Panc1 (cell line): ENCODE measurements at places on chromosomes 16 and 17.

GRCh38 chr17:50631908-50632571 lies 2.6 kb upstream of the ABCC3 start:
- no peak for DNase-seq

- no peak for DNase-seq
Observed at GRCh38 chr17:48506246-48506645, 24.6 kb downstream of the HOXB1 start.

- no peak for DNase-seq
Observed at GRCh38 chr17:54426296-54426886, 474.3 kb upstream of the TOM1L1 start.

DNA sequence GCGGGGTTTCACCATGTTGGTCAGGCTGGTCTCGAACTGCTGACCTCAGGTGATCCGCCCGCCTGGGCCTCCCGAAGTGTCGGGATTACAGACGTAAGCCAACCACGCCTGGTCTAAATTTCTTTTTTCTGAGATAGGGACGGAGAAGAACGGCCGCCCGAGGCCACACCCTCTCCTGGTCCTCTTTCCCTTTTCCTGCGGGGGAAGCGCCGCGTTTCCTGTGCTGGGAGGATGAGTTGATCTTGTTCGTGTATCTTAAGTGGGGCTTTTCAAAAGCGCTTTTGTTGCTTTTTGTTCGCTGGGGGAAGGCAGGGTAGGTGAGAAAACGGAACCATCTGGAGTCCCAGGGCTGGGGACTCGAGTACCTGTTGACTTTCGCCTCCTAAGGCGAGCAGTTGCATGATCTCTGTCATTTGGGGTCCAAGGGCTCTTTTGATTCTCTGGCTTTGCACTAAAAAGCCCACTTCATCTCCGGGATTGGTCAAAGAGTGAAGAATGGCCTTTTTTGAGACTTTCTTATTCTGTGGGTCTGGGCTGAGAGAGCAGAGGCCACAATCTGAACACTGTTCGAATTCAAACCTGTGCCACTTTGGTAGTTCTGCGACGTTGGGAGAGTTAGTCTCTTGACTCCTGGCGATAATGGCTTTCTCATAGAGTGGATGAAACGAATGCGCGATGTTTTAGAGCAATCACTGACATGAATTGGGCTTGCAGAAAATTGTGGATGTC lies 1.3 kb downstream of the FUS start:
- DNase-seq, result no peak

DNA sequence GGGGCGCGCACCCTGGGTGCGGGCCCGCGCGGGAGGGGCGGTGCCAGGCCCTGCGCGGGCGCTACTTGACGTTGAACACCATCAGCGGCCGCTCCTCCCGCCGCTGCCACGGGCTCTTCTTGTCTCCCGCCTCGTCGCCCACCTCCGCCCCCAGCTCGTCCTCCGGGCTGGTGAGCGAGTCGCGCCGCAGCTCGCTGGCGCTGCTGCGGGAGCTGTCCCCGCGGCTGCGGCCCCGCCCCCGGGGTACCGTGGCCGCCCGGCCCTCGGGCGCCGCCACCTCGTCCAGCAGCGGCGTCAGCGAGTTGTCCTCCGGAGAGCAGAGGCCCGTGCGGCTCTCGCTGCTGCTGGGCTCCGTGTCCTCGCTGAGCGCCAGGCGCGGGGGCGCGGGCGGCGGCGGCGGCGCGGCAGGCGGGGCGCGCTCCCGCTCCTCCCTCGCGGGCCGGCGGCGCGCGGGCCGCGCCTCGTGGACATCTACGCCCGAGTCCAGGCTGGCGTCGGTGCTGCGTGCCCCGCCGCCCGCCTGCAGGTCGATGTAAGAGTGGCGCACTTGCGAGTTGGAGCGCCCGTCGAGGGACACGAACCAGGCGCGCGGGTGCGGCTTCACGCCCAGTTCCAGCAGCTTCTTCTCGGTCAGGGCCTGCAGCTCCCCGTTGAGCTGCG lies 8.7 kb downstream of the GRN start:
- DNase-seq, result no peak

- DNase-seq, result no peak
Observed at GRCh38 chr16:87897521-87898505, 28.5 kb upstream of the SLC7A5 start.

- DNase-seq, result no peak
Observed at GRCh38 chr17:5023588-5024147, 11.6 kb downstream of the SLC52A1 start.

- DNase-seq, result no peak
Observed at GRCh38 chr17:41870097-41870496, 4.9 kb upstream of the KLHL11 start.

DNA sequence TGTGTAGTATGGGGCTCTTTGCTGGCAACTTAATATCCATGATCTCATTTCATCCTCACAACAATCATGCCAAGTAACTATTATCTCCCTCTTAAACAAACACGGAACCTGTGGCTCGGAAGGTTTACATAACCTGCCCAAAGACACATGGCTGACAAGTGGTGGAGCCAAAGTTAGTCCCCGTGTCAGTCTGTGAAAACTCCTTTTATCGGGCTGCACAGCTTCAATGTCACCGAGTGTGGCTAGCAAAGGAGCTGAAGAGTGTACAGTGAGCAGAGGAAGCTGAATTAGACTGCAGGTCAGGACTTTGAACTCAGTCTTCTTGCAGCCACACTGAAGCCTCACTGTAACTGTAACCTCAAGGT lies 80.3 kb downstream of the PARN start:
- DNase-seq, result no peak

GRCh38 chr16:53605831-53606400 lies 97.7 kb downstream of the RPGRIP1L start:
- no peak for DNase-seq

DNA sequence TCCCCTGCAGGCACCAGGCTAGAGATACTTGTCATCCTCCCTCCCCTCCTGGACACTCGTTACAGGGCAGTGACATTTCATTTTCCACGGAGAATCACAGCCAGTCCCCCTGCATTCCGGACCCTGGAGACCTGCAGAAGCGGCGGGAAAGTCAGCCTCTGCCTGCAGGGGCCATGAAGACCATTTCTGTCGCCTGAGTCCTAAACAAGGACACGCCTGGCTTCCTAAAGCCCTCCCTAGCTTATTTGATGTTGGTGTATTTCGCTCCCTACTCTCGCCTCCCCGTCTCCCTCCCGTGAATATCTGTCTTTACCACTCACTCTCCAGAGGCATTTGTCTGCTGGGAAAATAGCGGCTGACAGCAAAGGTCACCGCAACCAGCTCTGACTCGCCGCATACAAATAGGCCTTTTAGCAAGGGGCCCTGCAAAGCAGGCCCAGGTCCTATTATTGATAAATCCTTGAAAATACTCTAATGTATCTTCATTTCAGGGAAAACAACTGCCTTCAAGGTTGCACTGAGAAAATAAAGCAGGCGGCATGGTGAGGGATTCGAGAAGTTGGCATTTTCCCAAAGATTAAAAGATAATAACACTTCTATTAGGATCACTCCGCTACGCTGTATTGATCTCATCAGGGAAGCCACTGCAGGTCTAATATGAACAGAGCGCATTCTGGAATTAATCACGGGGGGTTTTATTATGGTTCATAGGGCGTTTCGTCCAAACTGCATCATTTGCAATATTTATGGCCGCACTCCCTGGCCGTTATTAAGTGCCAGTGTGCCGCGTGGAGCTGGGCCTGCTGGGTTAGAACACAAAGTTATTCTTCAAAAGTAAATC lies 447.1 kb upstream of the CDH5 start:
- DNase-seq, result no peak

GRCh38 chr17:50501054-50501453 lies 7.2 kb upstream of the MYCBPAP start:
- no peak for DNase-seq

- no peak for DNase-seq
Observed at GRCh38 chr16:53895433-53895832, 191.5 kb downstream of the FTO start.

DNA sequence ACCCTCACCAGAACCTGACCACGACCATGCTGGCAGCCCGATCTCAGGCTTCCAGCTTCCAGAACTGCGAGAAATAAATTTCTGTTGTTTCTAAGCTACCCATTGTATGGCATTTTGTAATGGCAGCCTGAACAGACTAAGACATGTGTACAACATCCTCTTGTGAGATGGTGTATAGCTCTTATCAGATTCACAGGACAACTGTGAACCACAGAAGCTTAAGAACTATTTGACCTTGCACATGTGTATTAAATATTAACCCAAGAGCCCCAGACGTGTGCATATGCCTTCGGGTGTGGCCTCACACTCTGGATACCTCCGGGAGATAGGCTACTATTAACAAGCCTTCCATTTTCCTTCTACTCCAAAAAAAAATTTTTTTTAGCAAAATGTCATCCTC lies 248.9 kb downstream of the SLC39A11 start:
- no peak for DNase-seq

GRCh38 chr16:81523387-81524115 lies 78.9 kb downstream of the CMIP start:
- peak; percentile 36 for DNase-seq

DNA sequence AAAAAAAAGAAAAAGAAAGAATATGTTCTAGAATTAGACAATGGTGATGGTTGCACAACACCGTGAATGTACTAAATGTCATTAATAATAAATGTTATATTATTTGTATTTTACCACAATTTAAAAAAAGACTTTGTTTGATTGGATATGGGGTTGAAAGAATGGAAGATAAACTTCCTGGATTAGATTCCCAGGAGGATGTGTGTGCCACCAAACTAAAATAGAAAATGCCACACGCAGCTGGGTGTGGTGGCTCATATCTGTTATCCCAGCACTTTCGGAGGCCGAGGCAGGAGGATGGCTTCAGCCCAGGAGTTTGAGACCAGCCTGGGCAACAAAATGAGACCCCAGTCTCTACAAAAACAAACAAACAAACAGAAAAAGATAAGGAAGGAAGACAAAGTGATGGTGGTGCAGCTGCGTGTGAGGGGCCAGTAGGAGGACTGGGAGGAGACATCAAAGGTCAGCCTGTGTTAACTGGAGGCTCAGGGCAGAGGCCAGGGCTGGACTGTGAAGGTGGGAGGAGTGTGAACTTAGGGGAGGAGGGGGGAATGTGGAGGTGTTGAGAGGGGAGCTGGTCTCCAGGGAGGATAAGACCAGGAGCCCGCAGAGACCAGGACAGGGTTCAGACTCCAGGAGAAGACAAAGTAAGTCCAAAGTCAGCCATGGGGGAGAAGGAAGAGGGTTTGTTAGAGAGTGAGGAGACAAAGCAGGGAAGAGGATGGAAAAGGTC lies 4.1 kb downstream of the PECAM1 start:
- no peak for DNase-seq
